ENCODE measurements at places on chromosomes 6 and 20. TPM values are rescaled to one million over a fixed set of nuclear protein-coding genes. Genes with fewer than 3 reads are reported as not detected.

PLA2G7 gene
- total RNA-seq, result 0.55 TPM

DNA sequence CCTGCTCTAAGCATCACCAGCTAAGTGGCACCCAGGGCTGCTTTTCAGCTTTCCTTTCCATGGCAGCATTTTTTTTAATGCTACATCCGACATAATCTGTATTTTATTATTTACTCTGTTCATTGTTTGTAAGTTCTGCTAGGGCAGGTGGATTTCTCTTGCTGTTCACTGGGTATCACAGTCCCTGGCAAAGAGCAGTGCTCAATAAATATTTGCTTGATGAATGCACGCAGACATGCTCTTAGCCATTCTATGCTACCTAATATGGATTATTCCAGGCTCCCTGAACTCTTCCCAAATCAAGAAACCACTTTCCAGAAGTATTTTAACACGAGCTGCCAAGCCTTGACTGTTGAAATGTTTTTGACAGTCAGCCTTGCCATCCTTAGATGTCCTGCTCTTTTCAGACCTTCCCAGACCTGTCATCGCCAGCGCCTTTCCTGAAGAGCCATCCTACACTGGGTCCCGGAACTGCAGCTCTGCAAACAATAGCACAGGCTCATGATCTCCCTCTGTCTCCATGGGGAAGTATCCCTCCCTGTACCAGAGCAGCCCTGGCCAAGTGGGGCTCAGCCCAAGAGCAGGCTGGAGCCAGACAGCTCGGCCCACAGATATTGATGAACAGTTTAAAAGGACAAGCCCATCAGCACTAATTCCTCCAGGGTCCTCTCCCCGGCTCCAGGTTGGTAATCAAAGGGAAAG, 136.5 kb upstream of the CDH4 start:
- no peak for DNase-seq

- DNase-seq, result no peak
Measured at GRCh38 chr20:46171909-46172308, 53.8 kb downstream of the CD40 start.

DNA sequence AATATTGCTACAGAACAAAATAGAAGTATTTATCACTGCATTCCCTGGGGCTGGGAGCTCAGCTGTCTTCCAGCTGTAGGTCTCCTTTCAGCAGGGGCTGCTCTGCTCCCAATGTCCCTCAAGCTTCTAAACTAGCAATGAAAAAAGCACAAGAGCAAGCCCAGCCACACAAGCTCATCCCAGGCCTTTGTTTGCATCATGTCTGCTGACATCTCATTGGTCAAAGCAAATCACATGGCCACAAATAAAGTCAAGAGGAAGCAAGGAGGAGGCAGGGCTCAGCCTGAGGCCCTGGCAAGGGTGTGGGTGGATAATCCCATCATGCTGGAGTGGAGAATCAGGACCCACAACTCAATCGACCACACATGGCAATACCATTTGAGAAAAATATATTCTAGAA, 2.2 kb upstream of the BFSP1 start:
- DNase-seq, result no peak

NAPB gene
- total RNA-seq, result 7.2 TPM

DNA sequence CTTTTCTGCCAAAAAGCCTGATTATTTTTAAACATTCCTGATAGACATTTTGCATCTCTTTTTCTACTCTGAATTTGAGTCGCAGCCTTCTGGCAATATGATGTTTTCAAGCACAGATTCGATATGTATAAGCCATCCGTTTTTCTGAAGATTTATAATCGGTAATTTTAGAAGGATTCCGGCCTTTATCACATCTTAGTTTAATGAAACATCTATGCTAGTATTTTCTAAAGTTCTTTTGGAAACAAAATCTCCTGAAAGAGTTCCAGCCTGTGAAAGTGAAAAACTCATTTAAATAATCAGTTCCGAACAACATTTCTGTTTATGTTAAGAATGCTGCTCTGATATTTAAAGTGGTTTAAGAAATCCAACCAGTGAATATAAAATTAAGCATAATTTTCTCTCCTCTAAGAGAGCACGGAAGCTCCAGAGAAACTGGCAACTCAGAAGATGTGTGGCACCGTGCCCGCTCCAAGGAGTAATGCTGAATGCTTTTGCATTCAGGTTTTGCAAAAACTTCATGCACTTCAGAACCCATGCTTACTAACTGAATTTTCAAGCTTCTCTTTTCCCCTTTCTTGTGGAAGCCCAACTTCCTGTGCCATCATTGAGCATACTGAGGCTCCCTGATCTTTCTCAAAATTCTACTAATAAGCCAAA, 20.7 kb downstream of the NDUFAF4 start:
- DNase-seq, result no peak

SOX4 gene
- total RNA-seq, result 5.7 TPM

IPCEF1 gene
- 0.99 TPM for total RNA-seq

DNA sequence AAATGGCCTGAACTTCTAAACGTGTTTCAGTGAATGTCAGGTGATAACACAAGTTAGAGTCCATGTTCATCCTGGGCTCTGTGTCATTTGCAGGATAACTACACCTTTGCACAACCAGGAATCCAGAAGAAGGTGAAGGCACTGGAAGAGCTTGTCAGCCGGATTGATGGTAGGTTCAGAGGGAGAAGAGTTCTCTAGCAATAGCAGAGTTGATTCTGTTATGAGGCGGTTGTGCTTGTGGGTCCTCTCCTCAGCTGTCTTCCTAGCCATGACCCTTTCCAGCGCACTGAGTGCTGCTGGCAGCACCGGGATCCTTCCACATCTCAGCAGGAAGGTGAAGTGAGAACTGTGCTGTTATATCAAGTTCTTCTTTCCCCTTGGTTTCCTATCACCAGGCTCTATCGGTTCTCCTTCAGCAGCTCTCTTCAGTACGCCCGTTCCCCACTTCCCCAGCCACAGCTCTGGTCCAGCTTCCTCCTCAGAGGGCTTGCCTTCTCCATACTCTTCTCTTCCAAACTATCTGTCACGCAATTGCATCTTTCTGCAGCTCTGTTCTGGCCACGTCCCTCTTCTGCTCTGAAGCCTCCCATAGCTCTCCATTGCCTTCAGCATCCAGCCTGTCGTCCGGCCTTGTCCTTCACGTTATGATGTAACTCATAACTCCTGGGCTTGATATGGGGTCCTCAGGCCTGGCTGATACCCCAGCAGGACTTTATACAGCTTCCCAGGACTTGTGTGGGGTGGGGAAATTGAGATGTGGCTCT, 39.9 kb upstream of the RNF8 start:
- DNase-seq, result no peak

DNA sequence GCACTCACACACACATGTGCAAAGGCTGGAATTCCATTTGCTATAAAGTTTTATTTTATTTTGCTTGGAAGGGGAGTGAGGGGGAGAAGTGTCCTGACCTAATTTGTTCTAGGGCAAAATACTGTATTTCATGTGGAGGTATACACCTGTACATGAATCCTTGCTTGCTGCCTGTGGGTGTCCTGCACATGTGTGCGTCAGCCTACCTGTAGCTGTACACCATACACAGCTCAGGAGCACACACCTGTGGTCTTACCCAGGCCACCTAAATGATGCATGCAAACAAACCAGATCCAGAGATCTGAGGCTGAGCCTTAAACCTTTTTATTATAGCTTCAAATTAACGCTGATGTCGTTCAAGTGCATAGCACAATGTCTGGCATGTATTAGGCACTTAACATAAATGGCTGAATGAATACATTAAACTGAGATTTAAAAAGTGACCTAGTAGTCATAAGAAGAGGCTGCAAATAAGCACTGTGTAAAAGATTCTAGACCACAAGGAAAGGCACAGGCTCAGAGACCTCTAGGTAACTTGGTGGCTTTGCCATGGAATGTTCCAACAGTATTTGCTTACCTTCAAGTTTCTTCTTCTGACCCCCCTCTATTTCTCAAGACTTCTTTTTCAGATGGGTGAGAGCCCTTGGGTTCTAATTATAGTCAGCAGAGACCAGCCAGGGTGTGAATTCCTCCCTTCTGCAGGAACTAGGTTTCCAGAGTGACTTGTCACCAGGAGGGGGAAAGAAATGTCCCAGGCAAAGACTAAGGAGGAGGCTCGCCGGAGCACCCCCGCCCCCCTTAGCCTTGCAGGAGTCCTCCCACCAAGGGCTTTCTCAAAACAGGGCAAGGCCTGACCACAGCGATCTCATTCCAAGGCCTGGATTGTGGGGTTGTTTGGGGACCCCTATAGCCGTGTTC, 13.4 kb downstream of the FOXC1 start:
- no peak for DNase-seq

DNA sequence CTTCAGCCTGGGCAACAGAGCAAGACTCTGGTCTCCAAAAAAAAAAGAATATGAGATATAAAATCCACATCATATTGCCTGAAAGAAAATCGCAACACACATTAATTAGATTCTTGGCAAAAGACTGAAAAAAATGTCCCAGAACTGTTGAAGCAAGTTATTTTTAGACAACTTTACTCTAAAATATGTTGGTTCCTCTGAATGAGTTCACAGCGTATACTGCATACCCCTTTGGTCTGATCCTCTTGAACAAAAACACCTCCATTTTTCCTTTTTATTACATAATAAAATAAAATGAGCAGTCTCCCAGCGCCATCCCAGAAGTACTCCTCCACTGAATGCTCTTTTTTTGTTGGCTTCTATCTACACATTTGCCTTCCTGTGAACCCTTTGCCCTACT, 126.0 kb upstream of the TMEM170B start:
- no peak for DNase-seq

RFX6 gene
- total RNA-seq, result not detected

DNA sequence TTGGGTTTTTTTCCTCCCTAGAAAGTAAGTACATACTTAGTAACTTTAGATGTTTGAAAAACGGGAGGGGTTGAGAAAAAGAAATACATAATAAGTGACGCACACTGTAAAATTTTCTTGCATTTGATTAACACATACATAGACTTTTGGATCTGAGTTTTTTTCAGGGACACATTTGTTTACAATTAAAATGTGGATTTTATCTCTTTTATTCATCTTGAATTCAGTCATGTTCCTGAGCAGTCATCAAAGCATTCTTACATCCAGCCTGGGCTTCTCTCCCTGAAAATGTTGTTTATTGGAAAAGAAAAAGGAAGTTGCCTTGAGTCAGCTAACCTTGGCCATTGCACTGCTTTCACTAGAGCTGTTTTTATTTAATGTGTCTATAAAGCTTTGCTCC, 8.7 kb upstream of the RPP40 start:
- no peak for DNase-seq

C6orf132 gene
- total RNA-seq, result 1.5 TPM

DNA sequence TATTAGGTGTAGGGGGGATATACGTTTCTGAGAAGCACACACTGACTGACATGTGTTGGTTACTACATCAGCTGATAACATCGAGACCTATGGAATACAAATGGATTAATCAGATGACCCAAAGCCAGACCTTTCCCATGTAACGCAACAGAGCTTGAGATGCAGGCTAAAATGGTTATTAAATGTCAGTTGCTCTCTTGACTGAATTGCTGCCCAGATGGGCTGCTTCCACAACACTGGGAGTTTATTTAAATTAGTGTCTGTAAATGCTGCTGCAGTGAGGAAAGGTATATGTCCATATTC, 298.8 kb downstream of the PHACTR1 start:
- DNase-seq, result no peak

DEF6 gene
- total RNA-seq, result 2.5 TPM

ZSCAN23 gene
- 1.2 TPM for total RNA-seq

DNA sequence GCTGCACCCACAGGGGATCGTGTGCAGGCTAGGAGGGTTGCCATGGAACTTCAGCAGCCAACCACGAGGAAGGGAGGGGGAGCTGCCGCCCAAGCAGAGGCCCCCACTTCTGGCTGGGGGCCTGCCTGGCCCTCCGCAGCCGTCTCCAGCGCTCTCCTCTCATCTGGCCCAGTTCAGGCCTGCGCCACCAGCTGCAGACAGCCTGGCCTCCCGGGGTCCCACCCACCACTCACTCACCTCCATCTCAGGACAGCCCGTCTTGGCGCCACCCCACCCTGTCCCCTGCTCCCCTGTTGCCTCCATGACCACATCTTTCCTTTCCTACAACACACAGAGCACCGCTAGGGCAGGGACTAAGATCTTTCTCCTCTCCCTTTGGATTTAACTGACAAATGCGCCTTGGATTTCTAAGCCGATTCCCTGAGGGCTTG, 98.7 kb downstream of the ANKRD60 start:
- no peak for DNase-seq

COL9A3 gene
- 4.7 TPM for total RNA-seq

ANKRD6 gene
- total RNA-seq, result 13.7 TPM

DNA sequence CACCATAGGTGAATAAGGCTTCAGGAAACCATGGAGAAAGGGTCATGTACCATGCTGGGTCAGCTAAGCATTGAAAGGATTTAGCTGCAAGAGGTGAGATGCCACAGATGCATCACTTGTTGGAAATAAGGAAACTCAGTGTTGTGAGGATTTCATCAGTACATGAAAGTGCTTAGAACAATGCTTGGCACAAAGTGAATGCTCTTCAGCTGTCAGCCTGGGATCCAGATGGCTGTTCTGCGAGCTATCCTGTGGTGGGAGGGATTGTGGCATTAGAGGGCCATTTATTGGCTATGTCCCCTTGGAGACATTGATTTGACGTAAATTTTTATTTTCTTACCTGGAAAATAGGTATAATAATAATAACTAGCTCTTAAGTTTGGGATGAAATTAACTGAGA, 53.0 kb downstream of the ELOVL2 start:
- no peak for DNase-seq

DNA sequence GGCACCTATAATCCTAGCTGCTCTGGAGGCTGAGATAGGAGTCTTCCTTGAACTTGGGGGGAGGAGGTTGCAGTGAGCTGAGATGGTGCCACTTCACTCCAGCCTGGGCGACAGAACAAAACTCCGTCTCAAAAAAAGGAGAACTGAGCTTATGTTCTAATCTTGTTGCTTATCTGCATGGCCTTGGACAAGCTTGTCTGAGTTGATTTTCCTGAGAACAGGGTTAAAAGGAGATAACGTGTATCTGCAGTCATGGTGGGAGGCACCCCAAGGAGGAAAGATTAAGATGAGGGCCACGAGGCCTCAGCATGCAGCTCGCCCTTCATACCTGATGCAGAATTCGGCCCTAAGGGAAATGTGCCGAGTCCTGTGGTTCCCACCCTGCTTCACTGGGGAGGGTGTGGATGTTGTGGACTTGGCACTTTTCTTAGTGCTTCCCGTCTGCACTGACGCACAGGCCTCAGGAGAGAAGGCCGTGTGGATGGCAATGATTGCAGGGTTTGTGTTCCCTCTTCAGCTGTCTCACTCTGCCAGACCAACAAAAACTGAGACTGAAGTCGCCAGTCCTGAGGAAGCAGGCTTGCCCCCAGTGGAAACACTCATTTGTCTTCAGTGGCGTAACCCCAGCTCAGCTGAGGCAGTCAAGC, 56.3 kb downstream of the EZR start:
- peak; percentile 52 for DNase-seq

DNA sequence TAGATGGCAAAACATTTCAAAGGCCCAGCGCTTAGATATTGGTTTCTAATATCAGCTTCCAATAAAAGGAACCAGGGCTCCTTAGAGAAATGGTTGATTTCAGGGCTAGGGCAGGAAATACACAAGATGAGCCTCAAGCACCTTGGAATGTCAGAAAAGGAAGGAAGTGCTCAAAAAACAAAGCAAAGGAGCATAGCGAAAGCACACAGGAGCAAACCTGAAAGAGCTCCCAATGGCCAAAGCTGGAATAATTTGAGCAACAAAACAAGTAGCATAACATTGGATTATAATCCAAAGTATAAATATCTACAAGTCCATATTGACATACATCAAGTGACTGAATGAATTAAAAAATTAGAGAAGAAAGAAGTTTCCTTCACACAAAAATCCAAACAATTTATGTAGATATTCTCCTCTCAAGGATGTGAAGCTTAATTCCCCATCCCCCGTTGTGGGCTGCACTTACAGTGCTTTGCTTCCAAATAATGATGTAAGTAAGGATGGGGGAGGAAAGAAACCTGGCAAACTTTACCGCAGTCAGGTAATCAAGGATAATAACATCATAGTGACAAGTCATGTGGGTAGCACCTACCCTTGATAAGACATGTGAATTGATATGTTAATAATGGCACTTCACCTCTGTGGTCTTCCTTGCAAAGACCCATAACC, 132.9 kb upstream of the DST start:
- no peak for DNase-seq

Measured in left cardiac atrium (tissue), 4 donors.